Natural killer cell treated with Interleukin-12 subunit alpha and Interleukin-12 subunit beta and Interleukin-15 and Interleukin-18, amount 100 ng/mL, for 72 hours (primary cell): ENCODE measurements at places on chromosomes 4 and X.

GRCh38 chrX:8520791-8521190 is 56.2 kb downstream of the VCX3B start:
- DNase-seq = no peak
- no peaks in the 10 kb centered on the region for H3K36me3 ChIP-seq
- no peaks in the 10 kb centered on the region for H3K27me3 ChIP-seq
- no peak overlapping the region for H3K27ac ChIP-seq

GRCh38 chr4:169485086-169485485 is 127.3 kb downstream of the NEK1 start:
- no peak overlapping the region for H3K4me3 ChIP-seq
- H3K4me1 ChIP-seq = no peaks in the 10 kb centered on the region
- DNase-seq = no peak
- no peaks in the 10 kb centered on the region for H3K27me3 ChIP-seq
- H3K36me3 ChIP-seq = no peaks in the 10 kb centered on the region

DNA sequence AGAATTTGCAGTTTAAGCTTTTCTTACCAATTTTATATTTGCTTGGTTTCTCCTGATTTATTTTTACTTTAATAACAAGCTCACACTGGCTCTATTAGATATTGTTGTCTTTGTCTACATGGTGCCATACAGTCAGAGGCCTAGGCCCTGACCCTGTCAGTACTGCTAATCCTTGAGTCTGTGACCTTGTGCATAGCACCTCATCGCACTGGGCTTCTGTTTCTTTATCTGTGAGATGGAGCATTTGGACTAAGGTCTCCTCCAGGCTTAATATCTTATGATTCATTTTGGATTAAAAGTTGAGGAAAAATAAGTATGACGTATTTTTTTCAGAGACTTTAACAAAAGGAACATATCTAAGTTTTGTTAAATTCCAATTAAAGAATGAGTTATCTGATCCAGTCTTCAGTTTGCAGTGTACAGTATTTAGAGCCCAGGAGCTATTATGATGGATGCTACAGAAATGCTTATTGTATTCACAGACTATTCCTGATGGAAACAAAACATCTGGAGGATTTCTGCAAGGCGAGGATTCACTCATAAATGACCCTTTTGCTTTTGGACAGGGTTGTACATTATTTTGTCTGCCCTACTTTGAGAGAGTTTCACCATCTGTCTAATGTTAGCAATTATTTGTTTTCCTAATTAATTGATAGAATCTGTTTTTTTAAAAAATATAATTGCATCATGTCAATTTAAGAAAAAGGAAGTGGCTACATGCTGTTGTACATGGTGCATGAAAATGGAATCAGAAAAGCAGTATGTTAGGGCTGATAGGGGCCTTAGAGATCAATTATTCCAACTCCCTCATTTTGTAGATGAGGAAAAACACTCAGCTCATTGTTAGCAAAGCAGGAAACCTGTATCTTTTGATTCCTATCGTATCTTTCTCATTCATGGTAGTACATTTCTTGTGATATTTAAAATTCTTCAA is 203.6 kb downstream of the BANK1 start:
- DNase-seq = no peak
- H3K4me3 ChIP-seq = no peak overlapping the region
- no peaks in the 10 kb centered on the region for H3K36me3 ChIP-seq
- no peaks in the 10 kb centered on the region for H3K4me1 ChIP-seq
- no peak overlapping the region for H3K27ac ChIP-seq

DNA sequence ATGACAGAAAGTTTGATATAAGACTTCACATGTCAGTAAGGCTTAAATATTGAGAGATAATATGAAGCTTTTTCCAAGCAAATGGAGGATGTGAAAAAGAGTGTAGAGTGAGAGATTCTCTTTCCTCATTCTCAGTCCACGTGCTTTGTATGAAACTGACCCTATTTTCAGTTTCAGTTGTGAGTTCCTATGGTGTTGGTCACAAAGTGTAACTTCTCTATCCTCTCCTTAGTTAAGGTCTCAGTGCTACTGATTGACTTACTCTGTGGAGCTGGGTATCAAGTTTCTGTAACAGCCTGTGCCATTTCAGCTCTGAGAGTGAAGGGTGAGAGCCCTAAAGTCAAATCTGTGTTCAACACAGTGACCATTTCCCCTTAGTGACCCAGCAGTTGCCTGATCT is 277.2 kb downstream of the EPHA5 start:
- H3K27ac ChIP-seq = no peak overlapping the region
- no peak overlapping the region for H3K4me3 ChIP-seq
- DNase-seq = no peak
- no peaks in the 10 kb centered on the region for H3K4me1 ChIP-seq
- H3K36me3 ChIP-seq = no peaks in the 10 kb centered on the region
- H3K27me3 ChIP-seq = no peaks in the 10 kb centered on the region

DNA sequence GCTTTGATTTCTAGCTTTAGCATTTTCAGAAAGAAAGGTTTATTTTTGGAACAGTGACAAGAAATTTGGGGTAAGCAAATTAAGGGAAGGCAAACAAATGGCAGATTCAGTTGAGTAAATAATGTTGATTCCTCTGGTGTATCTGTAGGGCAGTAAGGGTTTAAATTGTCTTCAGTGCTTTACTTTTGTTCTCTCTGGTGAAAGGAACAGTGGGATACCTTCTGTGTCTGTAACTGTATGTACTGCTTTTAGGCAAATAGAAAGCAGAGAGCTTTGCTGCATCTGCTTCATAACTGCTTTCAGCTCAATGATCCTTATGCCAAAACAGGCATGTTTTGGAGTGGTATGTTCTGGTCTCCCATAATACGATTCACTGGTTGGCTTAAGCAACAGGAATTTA is 932.1 kb upstream of the SLIT2 start:
- no peaks in the 10 kb centered on the region for H3K27me3 ChIP-seq
- H3K4me3 ChIP-seq = no peak overlapping the region
- H3K27ac ChIP-seq = no peak overlapping the region
- H3K4me1 ChIP-seq = no peaks in the 10 kb centered on the region
- H3K36me3 ChIP-seq = peaks cover 4% of the 10 kb centered on the region
- DNase-seq = no peak

DNA sequence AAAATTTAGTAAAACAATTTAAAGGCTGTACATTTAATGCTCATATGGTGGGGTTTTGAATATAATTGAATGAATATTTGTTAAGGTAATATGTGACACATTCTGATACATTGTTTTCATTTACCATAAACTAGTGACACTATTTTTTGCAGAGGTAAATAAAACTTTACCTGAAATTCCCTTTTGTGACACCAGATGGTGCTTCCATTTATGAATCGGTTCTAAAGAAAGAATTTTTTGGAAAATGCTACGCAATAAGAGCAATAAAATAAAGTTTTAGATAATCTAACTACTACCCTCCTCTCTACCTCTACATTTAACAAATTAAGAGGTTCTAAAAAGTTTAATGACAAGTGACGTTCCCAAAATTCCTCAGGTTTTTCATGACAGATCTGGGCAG is 448.9 kb downstream of the MAGEB5 start:
- peaks cover 7% of the 10 kb centered on the region for H3K36me3 ChIP-seq
- no peaks in the 10 kb centered on the region for H3K4me1 ChIP-seq
- DNase-seq = no peak
- H3K27me3 ChIP-seq = no peaks in the 10 kb centered on the region

GRCh38 chrX:24264383-24264782 is 49.5 kb downstream of the SUPT20HL2 start:
- H3K4me1 ChIP-seq = peaks cover 9% of the 10 kb centered on the region
- DNase-seq = no peak
- H3K27ac ChIP-seq = no peak overlapping the region

GRCh38 chr4:1010395-1011021 is 918 bp upstream of the FGFRL1 start:
- H3K4me1 ChIP-seq = peaks cover 12% of the 10 kb centered on the region
- H3K4me3 ChIP-seq = peak overlapping the region; percentile 90
- peaks cover 25% of the 10 kb centered on the region for H3K27me3 ChIP-seq
- peaks cover 5% of the 10 kb centered on the region for H3K36me3 ChIP-seq
- DNase-seq = peak; percentile 97

GRCh38 chrX:129787336-129788055 is 7.7 kb downstream of the SASH3 start:
- peaks cover 14% of the 10 kb centered on the region for H3K36me3 ChIP-seq
- peak overlapping the region; percentile 77 for H3K4me3 ChIP-seq
- H3K4me1 ChIP-seq = peaks cover 55% of the 10 kb centered on the region
- H3K27me3 ChIP-seq = no peaks in the 10 kb centered on the region
- no peak for DNase-seq
- peak overlapping the region; percentile 85 for H3K27ac ChIP-seq

DNA sequence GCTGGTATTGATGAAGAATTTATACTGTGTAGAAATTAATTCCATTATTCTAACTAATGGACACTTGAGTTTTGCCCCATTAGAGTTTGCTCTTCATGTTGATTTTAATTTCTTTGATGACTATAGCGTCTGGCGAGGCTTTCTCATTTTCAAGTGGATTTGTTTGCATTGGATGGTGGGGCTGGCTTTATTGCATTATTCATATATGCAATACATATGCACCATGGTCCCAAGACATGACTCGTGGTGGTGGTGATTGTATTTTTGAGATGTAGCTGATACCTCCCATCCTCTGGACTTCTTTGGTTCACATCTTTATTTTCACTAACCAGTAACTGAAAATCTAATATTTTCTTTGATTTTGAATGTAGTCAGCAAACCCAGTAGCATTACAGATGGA is 39.8 kb downstream of the PTTG2 start:
- DNase-seq = no peak
- no peak overlapping the region for H3K27ac ChIP-seq
- H3K4me1 ChIP-seq = peaks cover 33% of the 10 kb centered on the region
- H3K36me3 ChIP-seq = no peaks in the 10 kb centered on the region

- no peaks in the 10 kb centered on the region for H3K36me3 ChIP-seq
- peaks cover 9% of the 10 kb centered on the region for H3K27me3 ChIP-seq
- H3K27ac ChIP-seq = no peak overlapping the region
- peak overlapping the region; percentile 71 for H3K4me3 ChIP-seq
Observed at GRCh38 chr4:145734576-145735346, 54.8 kb downstream of the C4orf51 start.

DNA sequence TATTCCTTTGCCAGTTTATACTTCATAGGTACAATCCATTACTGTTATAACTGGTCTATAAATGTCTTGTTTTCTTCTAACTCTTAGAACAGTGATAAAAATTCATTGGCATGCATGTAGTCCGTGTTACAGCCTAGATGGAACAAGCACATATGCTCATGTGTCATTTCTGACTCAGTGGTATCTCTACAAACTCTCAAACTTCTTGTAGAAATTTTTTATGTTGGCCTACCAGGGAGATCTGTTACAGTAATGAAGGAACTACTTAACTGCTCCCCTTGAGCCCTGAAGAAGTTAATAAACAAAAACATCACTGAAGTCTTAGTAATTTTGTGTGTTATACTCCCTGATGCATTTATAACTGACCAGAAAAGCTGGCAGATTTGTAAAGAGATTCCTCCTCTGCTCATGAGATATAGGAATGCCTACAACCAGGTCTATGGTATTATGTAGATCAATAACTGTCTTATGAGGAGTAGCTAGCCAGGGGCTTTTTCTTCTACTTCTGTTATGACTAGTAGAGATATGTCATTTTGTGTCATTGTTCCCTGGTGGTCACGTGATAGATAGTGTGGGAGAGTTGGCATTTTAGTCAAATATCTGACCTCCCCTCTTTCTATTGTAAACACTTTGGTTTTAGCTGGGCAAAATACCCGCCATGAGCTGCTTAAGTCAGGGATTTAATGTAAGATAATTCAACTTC is 53.7 kb upstream of the FAAH2 start:
- DNase-seq = no peak
- H3K36me3 ChIP-seq = peaks cover 4% of the 10 kb centered on the region
- peaks cover 3% of the 10 kb centered on the region for H3K27me3 ChIP-seq
- H3K4me3 ChIP-seq = no peak overlapping the region
- no peak overlapping the region for H3K27ac ChIP-seq

- DNase-seq = no peak
- no peak overlapping the region for H3K27ac ChIP-seq
- no peaks in the 10 kb centered on the region for H3K4me1 ChIP-seq
- H3K36me3 ChIP-seq = peaks cover 15% of the 10 kb centered on the region
- H3K4me3 ChIP-seq = no peak overlapping the region
- no peaks in the 10 kb centered on the region for H3K27me3 ChIP-seq
Observed at GRCh38 chrX:150616863-150617198, 48.4 kb downstream of the MTM1 start.

GRCh38 chrX:11567528-11568220 is 98.0 kb downstream of the ARHGAP6 start:
- no peak overlapping the region for H3K27ac ChIP-seq
- no peak overlapping the region for H3K4me3 ChIP-seq
- DNase-seq = no peak
- no peaks in the 10 kb centered on the region for H3K4me1 ChIP-seq

GRCh38 chrX:104195489-104196084 is 29.3 kb downstream of the FAM199X start:
- H3K27ac ChIP-seq = no peak overlapping the region
- H3K27me3 ChIP-seq = no peaks in the 10 kb centered on the region
- no peak for DNase-seq
- no peak overlapping the region for H3K4me3 ChIP-seq

GRCh38 chr4:107391630-107392028 is 328.4 kb downstream of the PAPSS1 start:
- H3K4me3 ChIP-seq = no peak overlapping the region
- H3K27ac ChIP-seq = no peak overlapping the region
- no peak for DNase-seq

- peaks cover 4% of the 10 kb centered on the region for H3K4me1 ChIP-seq
- peaks cover 7% of the 10 kb centered on the region for H3K27me3 ChIP-seq
- DNase-seq = no peak
- H3K36me3 ChIP-seq = no peaks in the 10 kb centered on the region
- H3K4me3 ChIP-seq = no peak overlapping the region
Observed at GRCh38 chr4:152735906-152736305, 43.6 kb downstream of the TIGD4 start.
